Naive thymus-derived CD4-positive, alpha-beta T cell (primary cell): ENCODE measurements at places on chromosomes 5 and 9.

GRCh38 chr5:62732677-62733121 lies 154.1 kb downstream of the LRRC70 start:
- DNase-seq: no peak

DNA sequence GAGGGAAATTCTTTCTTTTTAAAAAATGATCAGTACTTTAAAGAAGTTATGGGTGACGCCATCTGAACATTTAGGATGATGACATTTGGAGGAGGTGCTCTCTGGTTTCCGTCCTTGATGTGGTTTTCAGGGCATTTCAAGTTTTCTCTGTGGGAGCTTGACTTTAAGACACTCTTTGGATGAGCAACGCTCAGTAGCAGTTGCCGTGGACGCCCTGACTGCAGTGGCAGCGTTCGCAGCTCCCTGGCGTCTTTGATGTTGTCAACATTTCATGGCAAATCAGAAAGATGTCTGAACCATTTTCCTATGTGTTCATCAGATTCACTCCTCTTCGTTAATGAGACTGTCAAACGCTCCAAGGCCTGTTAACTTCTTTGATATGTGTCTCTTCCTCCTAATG lies 86.1 kb downstream of the ZNF354C start:
- DNase-seq: no peak

GRCh38 chr9:137350696-137351584 lies 48.9 kb upstream of the NRARP start:
- no peak for DNase-seq

- no peak for DNase-seq
Measured at GRCh38 chr9:22392523-22392922, 54.1 kb upstream of the DMRTA1 start.

DNA sequence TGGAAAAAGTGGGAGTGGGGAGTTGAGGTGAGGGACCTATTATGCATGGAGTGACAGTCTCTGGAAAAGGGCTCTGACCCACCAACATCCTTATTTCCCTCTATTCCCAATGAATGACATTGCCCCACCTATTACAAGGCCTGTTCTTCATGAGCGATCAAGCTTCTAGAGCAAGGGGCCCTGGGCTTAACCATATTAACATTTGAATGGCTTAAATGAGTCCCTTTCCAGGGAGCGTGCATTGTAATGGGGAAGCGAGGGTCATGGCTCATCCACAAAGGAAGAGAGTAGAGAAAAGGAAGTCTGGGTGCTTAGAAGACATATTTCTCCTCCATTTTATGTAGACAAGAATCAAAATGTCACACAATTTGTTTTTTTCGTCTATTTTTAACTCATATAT lies 255.5 kb downstream of the CAAP1 start:
- no peak for DNase-seq

DNA sequence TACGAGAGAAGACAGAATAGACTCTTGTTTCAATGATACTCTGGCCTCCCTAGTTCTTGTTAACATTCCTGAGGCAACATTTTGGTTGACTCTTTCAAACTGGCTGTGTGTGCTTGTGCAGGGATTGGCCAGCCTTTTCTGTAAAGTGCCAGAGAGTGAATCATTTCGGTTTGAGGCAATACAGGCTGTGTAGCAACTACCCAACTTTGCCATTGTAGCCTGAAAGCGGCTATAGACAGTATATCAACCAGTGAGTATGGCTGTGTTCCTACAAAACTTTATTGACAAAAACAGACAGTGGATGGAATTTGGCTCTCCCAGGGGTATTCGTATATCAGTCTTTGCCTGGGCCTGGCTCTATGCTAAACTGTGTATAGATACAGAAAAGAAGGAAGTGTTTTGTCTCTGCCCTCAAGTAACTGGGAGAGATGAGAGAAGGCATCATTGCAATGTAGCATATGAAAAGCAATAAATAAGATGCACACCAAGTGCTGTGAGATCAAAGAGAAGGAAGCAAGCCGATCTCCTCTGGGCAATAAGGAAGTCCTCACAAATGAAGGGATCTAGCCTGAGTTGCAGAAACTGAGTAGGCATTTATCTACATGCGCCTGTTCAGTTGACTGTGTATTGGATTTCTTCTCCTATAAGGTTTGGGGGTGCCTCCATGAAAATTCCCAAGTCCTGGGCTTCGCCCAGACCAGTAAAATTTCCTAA lies 568.0 kb upstream of the KLF4 start:
- DNase-seq: no peak

DNA sequence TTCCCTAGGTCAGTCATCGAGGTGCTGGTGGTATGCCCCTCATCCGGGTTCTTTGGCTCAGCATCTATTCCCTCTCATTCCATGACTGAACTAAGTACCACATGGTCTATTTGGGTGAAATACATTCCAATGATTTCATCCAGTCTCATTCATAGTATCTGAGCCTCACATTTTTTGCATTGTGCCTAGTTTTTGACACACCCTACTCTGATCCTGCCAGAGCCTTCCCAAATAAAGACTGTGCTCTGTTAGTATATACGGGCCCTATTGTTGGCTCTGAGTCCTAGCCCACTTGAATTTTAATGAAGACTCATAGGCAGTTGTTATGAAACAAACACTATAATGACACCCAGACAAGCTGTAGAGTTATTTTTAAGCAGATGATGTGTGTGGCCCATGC lies 740.7 kb downstream of the CETN3 start:
- no peak for DNase-seq
